Stimulated activated CD8-positive, alpha-beta memory T cell treated with anti-CD3 and anti-CD28 coated beads, Interleukin-4, amount 100 ng/mL, for 1 hour (primary cell): ENCODE measurements at places on chromosomes 5 and 9.

- no peak for DNase-seq
These were observed 140.1 kb downstream of the MTX3 start for GRCh38 chr5:79850941-79851340.

- DNase-seq, result no peak
These were observed 64.3 kb downstream of the MLLT3 start for GRCh38 chr9:20557890-20558565.

GRCh38 chr9:10265153-10265631, 347.6 kb downstream of the PTPRD start:
- no peak for DNase-seq

DNA sequence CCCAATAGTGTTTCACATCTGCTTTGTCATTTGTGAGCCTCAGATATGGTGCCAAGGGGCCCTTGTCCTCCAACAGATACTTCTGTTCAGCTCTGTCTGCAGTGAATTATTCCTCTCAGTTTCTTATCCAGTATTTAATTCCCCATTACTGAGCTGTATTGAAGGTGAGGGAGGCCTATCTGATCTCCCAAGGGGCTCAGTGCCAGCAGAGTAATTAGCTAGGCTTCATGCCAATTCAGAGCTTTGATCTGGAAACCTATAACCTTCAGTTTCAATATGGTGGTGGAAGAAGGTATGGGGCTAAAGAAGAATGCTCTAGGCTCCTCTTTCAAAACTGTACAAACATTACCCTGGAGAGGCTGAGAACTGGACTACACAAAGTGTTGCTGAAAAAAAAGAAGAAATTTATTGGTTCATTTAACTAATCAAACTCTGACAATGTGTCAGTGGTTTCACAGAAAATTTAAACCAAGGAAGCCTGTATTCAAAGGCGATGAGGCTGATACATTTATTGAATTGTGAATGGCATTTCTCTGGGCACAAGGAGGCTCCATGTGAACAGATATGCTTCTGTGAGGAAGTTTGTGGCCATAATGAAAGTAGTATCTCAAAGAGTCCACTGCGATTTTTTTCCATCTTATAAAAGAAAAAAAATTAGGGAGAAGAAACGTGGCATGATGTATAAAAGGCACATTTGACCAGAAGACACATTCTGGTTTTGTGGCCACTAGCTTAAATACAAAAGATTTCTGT, 397.8 kb downstream of the TLE4 start:
- DNase-seq, result no peak

- DNase-seq, result no peak
These were observed 17.8 kb upstream of the PANK3 start for GRCh38 chr5:168596927-168597326.

GRCh38 chr5:73454379-73455036, 5.9 kb upstream of the FOXD1 start:
- DNase-seq, result no peak
